Omental fat pad (tissue), 4 donors: ENCODE measurements at places on chromosomes 7 and 10. TPM values are rescaled to one million over a fixed set of nuclear protein-coding genes. Genes with fewer than 3 reads are reported as not detected.
A peak's percentile ranks its signal among the peaks of the same experiment; 100 is the strongest.

- DNase-seq, result no peak
Measured at GRCh38 chr10:32189400-32190084, 133.3 kb upstream of the KIF5B start.

DNA sequence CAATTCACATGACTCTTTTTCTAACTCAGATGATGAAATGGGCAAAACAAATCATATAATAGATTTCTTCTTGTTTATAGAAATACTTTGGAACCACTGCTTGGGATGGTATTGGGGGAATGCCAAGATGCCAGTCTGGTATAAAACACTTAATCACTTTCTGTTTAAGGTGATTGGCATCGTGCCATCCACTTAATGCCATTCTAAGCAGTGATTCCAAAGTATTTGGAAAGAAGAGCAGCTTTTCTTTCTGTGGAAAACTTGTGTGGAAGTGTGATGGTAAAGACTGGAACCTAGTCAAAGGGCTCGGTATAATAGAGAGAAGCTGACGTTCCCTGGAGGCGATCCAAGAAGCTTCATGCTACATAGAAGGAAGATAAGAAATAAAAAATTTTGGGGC, 120.6 kb downstream of the TMEM26 start:
- no peak for DNase-seq

DNA sequence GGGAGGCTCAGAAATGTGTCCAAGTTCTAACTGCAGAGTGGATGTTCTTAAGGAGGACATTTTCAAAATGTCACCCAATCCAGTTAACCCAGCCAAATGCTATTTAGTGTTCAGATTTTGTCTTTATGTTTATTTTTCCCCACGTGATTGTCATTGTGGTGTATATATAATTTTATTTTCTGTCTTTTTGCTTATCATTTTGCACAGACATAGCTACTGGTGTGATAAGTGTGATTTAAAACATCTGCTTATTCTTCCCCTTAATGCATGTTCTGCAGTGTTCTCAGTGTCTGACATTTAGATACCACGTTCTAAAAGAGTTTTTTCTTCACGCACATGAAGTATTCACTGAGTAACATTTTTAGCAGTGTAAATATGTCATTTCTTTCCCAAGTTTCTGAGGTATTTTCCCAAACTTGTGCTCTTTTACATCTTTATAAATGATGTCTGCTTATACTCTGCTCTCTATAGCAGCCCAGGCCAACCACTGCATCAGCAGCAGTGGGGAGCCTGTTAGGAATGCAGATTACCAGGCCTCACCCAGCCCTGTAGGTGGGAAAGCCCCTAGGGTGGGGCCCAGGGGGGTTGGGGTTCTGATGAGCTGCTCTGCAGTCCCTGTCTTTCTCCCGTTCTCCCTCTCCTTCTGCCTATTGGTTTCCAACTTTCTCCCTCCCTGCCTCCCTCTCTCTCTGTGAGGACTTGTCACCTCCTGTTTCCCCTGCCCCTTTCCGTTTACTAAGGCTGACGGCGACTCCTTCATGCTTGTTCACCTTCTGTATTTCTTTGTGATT, 20.8 kb downstream of the ADCY1 start:
- no peak for DNase-seq

DNA sequence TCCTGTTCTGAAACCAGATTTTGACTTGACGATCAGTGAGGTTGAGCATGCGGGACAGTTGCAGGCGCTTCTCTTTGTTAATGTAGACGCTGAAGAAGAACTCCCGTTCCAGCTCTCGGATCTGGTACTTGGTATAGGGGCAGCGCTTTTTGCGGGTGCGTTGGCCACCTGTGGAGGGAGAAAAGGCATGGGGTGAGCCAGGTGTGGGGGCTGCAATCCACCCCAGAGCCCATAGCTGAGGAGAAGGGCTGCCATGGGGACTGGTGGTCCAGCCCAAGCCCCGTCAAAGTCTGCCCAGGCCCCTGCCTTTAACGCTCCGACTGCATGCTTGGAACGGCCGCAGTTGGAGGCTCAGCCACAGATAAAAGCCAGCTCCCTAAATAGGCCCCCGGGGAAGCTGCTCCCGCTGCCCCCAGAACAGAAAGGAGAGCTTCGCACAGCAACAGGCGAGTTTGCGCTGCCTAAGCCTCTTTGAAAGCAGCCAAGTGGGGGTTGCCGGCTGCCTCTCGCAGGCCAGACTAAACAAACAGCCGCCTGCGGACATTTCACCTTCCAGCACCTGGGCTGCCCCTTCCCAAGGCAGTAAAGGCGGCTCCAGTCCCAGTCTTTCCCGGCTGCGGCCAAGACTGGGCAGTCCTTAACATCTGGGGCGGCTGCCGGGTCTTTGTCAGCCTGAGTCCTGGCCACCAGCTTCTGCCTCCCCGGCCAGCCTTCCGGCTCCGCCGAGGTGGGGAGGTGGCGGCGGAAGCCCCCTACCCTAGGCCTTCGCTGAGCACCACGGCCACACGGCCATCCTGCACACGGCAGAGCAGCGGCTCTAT, 2.0 kb downstream of the HOXA11 start:
- peak; percentile 18 for DNase-seq

GRCh38 chr10:77715088-77715487, 77.5 kb upstream of the KCNMA1 start:
- no peak for DNase-seq

GRCh38 chr7:36597090-36597773, 127.1 kb downstream of the AOAH start:
- no peak for DNase-seq

DNA sequence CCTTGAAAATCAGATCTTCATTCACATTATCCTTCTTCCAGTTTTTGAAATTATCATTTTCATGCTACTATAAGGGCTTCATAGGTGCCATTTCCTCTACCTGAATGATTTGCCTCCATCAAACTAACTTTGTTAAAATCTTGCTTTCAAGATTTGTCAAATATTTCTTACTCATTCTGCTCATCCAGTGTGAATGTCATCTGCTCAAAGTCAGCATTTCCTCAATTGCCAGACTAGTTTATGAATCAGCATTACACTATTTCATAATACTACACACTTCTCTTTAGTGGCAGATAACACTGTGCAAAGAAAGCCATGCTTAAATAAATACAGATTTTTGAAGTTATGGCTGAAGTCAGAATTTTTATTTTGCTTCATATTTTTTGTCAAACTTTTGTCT, 21.3 kb upstream of the LIPF start:
- no peak for DNase-seq

GRCh38 chr10:108771106-108771505, 1152.2 kb downstream of the XPNPEP1 start:
- no peak for DNase-seq

GRCh38 chr10:76665029-76665428, 972.6 kb downstream of the KCNMA1 start:
- DNase-seq, result no peak

DNA sequence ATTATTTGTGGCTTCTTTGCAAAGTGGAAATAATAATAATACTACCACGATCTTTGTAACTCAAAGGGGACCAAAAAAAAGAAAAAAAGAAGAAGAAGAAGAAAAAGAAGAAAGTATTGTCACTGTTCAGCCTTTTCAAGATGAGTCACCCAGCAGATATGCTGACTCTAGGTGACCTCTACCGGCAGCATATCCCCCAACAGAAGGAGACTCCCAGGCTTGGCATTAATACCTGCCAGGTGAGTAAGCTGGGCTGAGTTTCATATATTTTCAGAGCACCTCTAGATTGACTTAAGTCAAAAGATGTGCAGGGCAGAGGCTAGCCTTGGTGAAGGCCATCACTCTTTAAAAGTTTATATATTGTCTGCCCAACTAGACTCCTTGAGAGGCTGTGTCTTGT, 30.4 kb upstream of the GPR26 start:
- no peak for DNase-seq

DNA sequence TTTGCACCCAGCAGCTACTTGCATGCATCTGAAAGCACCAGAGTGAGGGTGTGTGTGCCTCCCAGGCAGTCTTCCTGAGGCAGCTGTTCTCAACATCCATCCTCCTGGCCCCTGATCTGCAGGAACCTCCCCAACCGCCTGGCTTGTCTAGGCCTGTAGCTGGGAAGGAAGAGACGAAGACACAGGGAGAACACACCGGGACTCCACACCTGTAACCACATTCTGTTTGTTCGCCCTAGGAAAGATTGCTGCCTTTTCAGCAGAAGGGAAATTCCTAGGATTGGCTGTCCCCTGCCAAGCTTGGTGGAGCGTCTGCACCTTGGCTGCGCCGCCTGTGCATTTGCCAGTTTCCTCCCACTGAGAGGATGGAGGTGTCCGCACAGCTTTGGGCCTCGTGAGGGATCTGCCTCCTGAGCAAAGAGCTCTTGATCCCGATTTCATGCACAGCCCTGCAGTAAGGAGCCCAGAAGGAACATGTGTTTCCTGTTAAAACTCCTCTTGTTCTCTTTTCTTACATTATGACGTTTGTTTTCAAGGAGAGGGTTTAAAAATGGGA, 154.6 kb downstream of the TPST1 start:
- DNase-seq, result no peak

DNA sequence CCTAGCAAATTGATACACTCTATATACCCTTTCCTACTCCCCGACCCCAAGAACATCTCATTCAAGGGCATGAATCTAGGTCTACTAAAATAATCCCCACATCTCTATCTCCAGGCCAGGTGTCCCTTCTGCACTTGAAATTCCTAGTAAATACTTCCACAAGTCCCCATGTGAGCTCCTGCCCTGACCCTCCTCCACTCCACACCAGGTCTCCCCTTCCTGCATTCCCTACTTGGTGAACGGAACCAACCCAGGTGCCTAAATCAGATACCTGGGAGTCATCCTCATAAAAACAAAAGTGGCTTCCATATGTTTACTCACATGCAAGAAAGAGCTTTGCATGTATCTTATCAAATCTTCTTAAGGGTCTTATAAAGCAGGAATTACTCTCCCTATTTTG, 69.2 kb downstream of the COA1 start:
- no peak for DNase-seq

GRCh38 chr10:96896884-96897589, 64.9 kb downstream of the LCOR start:
- no peak for DNase-seq

DNA sequence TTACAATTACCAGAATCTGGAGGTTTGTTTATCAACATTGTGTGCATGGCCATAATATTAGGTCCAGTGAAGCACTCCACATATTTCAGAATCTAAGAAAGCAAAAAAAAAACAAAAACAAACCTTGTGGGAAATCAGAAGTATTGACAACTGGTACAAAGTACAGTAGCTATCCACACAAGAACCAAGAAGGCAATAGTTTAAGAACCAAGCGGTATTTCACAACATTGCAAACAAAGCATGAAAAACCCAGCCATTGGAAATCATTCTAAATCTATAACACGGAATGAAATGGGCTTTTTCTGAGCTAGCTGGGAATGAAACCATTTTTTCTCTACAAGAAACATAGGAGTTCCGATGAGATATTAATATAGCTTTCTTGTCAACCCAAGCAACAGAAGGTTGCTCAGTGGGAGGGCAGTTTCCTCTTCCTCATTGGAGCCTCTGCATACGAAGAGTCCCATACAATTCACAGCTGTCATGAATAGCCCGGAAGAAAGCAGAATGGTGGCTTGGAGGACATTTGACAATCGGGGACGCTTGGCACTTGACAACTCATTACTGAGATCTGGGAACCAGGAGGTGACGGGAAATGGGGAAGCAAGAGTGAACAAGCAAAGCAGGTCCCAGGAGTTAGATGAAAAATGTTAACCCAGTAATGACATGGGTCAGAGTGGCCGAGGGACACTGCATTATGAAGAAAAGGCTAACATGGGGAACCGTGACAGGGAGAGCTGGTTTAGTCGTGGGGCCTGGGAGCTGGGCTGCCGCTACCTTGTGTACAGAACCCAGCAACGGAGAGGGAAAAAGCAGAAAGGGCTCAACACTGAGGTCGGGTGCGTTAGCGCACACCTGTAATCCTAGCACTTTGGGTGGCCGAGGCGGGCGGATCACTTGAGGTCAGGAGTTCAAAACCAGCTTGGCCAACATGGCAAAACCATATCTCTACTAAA, 7.8 kb downstream of the PHYH start:
- DNase-seq, result no peak

DNA sequence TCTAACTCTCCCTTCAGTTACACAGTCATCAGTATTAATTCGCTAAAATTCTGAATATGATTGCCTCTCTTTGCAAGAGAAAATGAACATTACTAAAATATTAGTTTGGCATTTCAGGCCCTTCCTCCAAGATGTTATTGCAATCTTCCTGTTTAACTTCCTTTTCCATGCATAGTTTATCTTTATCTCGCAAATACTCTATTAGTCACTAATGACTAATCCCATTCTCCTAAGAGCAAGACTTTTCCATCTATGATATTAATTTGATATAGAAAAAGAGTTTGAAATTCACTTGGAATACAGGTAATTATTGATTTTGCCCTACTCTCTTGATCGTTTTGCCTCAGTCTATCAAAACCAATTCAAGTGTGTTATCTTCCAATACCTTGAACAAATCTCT, 41.8 kb upstream of the SEMA3A start:
- no peak for DNase-seq

DNA sequence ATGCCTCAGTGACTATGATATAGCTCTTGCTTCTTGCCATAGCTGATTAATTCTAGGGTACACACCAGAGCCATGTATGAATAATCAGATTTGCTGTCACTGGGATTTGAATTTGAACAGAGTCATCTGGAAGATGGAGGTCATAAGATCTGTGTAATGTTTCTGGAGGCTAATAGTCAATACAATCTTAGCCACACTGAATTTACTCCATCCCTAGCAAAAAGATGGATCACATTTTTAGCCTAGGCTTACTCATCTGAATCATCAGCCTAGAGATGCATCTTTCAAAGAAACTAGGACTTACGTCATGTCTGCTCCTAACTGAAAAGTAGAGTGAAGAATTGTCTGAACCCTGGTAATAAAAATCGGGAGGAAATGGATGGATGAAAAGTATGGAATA, 142.3 kb upstream of the ZNF804B start:
- DNase-seq, result no peak

- no peak for DNase-seq
Measured at GRCh38 chr10:3455385-3456334, 283.1 kb upstream of the PITRM1 start.

DNA sequence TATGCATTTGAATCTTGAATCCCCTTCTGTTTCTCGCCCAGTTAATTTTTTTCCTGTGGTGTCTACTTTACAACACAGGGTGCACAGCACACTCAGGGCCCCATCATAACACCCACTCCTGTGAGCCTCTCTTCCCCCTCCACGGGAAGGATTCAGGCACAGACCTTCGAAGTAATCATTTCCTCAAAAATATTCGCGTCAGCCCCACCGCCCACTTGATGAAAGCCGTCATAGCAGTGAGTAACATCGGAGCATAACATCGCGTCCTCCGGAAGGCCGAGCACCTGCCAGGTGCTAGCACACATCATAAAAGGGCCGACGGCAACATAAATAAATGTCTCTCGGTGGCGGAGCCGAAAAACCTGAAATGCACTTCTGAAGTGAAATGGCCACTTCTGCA, 201.7 kb upstream of the ADARB2 start:
- no peak for DNase-seq

- DNase-seq, result no peak
Measured at GRCh38 chr10:28281726-28282315, 21.0 kb downstream of the MPP7 start.

GRCh38 chr10:14454629-14455028, 123.9 kb upstream of the FRMD4A start:
- DNase-seq, result no peak

Gene COL26A1
- total RNA-seq, result not detected

Gene TBC1D12
- 16.9 TPM for total RNA-seq

Gene RBM33
- total RNA-seq, result 31.8 TPM

Gene OR2A25
- total RNA-seq, result not detected

Gene VENTX
- 0.32 TPM for total RNA-seq

Gene PTPRN2
- 2.4 TPM for total RNA-seq

Gene TAC1
- 1.4 TPM for total RNA-seq

Gene SPDYE11
- total RNA-seq, result not detected

Gene EPDR1
- 9.1 TPM for total RNA-seq
